ENCODE measurements at places on chromosomes 2 and 18.

- DNase-seq: no peak
Observed at GRCh38 chr2:143255086-143255485, 125.9 kb downstream of the ARHGAP15 start.

DNA sequence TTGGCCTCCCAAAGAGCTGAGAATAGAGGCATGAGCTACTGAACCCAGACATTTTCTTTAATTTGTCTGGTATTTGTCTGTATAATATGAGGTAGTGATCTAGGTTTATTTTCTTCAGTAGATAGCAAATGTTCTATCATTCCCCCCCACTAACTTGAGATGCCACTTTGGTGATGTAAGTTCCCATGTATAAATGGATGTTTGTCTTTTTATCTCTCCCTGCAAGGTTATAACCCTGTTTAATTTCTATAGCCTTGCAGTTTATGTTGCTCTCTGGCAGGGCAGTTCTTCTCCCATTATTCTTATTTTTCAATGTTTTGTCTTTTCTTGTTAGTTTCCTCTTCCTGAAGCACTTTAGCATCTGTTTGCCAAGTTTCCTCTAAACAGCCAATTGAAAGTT is 39.1 kb upstream of the MAP4K4 start:
- DNase-seq: no peak

GRCh38 chr18:7662866-7663265 is 95.8 kb downstream of the PTPRM start:
- DNase-seq: no peak

DNA sequence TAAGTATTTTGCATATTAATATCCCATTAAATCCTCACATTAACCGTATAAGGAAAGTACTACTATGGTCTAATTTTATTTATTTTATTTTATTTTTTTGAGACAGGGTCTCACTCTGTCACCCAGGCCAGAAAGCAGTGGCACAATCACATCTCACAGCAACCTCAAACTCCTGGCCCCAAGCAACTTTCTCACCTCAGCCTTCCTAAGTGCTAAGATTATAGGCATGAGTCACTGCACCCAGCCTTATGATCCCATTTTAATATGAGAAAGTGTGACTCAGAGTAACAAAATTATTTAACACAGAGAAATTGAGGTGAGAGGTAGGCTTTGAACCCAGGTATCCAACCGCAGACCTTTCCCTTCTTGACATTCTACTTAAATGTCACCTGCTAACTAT is 330.0 kb upstream of the POU3F3 start:
- no peak for DNase-seq

GRCh38 chr2:26764906-26765305 is 822 bp downstream of the SLC35F6 start:
- no peak for DNase-seq

- DNase-seq: peak; percentile 85
Observed at GRCh38 chr2:234951664-234952269, at the start of gene SH3BP4. TSS of gene SH3BP4 (plus strand) at chr2:234952017. CDS start at chr2:235035003, 82,986 bp downstream.

GRCh38 chr2:105179469-105180372 is 61.8 kb upstream of the GPR45 start:
- no peak for DNase-seq

- DNase-seq: no peak
Observed at GRCh38 chr2:26704441-26704977, 12.0 kb downstream of the KCNK3 start.

GRCh38 chr18:75003764-75004690 is 204.9 kb downstream of the PTGR3 start:
- DNase-seq: no peak

DNA sequence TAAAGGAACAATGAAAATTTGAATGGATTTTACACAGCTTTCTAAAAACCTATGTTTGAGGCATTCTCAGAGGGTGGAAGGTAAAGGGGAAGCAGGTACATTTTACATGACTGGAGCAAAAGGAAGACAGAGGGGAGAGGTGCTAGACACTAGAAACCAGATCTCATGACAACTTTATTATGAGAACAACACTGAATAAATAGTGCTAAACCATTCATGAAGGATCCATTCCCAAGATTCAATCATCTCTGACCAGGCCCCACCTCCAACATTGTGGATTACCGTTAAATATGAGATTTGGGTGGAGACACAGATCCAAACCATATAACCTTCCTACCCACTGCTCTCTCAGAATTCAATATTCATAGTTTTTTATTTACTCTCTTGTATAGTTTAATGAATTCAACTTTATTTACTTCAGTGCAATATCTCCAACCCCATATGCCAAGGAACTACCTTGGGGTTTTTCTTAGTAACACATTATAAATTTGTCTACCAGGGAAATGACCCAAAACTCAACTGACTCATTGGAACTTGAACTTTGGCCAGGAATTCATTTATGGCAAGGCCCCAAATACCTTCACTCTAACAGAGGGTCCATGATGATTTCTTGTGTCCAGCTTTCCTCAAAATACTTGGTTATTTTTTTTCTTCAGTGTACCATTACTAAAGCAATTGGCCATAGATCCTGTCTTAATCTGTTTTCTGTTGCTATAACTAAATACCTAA is 317.8 kb downstream of the GULP1 start:
- DNase-seq: no peak

- no peak for DNase-seq
Observed at GRCh38 chr2:232323328-232323650, 55.3 kb upstream of the ALPP start.

DNA sequence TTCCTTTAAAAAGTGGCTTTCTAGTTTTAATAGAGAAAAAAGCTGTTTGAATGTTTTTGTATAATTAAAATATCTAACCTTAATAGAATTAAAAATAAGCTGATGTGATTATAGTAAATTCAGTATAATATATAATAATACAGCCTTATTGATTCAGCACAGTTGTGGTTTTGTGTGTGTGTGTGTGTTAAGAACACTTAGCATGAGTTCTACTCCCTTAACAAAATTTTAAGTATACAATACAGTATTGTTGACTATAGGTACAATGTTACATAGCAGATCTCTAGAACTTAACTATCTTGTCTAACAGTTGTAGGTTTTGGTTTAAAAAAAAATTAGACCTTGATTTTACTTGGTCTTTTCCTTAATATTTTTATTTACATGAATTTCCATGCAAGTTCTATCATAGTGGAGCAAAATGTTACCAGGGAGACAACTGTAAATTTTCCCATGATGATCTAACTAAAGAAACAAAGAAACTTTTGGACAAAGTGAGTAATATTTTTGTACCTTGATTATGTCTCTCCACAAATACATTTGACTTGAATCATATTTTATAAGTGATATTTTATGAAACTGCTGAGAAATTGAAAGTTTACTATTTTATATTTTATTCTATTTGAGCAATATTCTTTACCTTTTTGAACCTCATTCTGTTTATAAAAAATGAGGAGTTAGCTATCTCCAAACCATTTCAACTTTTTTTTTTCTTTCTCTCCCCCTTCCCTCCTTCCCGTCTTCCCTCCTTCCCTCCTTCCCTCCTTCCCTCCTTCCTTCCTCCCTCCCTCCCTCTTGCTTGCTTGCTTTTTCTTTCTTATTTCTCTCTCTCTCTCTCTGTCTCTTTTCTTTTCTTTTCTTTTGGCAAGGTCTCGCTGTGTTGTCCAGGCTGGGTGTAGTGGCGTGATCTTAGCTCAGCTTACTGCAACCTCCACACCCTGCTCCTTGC is 46.3 kb downstream of the ZC3H6 start:
- DNase-seq: no peak

DNA sequence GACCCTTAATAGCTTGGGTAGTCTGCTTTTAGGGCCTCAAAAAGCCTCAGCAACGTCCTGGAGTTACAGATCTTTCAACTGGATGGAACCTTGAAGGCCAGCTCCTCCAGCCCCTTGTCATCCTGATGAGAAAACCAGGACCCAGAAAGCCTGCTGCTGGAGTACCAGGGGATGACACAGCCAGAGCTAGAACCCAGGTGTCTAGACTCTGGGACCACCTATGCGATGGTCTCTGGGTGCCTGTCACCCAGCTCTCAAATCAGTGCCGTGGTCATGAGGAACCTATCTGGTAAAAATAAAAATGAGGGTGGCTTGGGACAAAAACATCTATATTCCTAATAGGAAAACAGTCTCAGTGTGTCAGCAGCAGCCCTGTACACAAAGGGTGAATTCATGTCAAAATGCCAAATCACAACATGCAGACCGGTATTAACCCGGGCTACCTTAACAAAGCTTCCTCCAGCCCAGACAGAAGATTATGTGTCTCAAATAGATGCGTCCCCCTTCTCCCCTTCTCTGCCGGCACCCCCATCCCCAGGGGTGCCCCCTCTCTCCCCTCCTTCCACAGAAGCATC is 28.5 kb downstream of the SMAD7 start:
- no peak for DNase-seq

DNA sequence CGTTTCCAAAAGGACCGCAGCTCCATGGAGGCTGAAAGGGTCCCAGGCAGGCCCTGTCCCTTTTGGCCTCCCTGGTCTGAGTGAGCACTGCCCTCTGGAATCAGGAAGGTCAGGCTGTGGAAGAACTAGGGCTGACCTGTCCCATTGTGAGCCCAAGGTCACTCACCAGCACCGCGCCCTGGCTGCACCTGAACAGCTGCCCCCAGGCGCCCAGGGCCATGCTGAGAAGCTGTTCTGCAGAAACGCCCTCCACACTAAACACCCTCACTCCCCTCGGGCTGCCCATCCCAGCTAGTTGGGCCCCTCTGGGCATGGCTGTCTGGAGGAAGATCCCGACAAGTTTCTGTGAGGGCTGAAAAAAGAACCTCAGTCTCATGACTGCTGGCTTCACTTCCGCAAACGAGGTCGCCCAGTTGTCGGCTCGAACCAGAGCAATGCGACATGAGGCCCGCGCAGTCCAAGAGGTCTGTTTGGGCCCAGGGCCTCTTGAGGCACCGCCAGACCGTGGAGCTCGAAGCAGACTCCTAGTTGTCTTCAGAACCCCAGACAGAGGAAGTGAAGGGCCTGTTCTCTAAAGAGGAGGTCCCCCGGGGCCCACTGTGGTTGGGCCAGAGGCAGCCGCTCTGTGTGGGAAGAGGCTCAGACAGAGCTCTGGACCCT is 64.4 kb downstream of the INPP5D start:
- DNase-seq: no peak

- DNase-seq: no peak
Observed at GRCh38 chr18:4870177-4870773, 326.8 kb downstream of the AKAIN1 start.

DNA sequence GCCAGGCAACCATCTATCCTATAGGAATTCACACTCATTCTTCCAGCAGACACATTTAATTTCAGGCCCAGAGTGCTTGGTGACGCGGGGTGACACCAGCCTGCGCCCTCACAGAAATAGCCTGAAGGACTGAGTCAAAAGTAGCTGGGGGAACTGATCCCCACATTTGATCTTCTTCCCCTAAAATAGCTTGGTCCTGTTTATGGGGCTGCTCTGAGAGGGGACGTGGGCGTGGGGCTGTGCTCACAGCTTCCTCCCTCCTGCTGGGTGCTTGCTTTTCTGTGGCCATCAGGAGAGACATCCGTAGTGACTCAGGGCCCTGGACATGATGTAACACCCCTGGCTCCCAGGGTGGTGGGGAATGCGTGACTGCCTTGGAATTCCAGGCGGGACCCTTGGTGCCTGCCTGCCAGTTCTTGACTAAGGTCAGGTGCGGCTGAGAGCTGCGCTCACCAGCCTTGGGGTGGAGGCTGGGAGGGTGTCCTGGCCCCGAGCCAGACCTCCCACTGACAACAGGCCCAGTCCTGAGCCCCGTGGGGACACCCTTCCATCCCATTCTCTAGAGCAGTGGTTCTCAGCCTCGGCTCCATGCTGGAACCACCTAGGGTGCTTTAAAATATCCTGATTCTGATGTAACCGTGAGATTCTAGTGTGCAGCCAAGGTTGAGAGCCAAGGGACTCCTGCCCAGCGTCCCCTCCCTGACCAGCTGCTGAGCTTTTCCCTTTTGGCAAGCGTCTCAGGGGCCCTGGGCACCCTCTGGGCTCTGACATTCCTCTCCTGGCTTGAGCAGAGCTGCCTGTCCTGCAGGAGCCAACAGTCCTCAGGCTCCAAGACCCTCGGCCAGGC is 47.4 kb upstream of the SMAD7 start:
- DNase-seq: no peak

DNA sequence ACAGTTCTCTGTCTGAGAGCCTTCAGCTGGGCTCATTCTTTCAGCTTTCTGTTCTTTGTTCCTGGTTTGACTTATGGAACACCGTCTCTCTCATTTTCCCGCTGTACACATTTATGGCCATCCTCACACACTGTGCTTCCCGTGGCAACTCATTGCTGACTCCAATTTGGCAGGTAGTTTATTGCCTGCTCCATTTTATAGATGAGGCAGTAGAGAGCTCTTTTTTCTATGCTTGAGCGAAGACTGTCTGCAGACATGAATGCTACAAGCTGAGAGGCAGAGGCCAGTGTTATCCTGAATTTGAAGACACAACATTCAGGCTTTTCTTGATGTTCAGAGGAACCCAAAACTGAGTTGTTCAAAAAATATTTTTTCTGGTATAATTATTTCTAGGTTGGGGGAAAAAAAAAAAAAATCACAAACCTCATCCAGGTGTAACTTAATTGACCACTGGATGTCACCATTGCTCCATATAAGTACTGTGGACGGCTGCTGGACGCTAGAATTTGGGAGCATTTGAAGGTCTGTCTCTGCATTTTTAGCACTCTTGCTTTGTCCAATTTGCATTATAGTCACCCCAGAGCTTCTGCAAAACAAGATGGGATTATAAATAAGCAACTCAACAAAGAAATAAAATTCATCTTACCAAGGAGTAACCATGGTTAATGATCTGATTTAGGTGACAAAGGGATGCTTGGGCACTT is 83.5 kb downstream of the HRH4 start:
- no peak for DNase-seq

GRCh38 chr2:115635430-115635829 is 1193.0 kb downstream of the DPP10 start:
- no peak for DNase-seq

GRCh38 chr2:23824777-23825212 is 102.1 kb downstream of the ATAD2B start:
- DNase-seq: no peak

GRCh38 chr18:9426753-9427152 is 48.6 kb upstream of the RALBP1 start:
- no peak for DNase-seq

DNA sequence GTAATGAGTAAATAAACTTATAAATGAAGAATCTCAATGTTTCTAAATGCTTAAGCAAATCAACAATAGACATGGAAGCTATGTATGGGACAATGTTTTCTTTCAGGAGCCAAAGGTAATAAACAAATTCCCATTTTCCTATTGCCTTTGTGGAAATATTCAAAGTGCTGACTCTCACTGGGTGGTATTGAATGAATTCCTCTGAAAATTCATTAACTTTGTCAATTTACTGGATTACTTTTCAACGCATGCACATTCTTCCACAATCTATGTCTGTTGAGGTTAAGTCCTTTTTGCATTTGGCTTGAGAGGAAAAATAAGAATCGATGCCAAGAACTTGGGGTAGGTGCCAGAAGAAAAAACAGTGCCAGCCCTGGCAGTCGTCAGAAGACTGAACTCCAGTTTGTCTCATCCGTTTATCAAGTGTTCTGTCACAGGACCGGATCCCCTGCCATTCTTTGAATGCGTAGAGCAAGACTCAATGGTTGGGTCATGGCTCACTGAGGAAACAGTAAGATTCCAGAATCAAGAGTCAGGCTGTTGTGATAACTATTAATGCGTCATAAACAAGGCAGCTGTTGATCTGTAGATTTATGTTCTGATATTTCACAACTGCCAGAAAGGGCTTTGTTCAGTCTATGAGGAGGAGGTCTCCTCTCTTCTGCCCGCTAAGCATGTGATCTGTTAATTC is 133.3 kb downstream of the GFPT1 start:
- no peak for DNase-seq
